ENCODE measurements at places on chromosomes 7 and 10.

DNA sequence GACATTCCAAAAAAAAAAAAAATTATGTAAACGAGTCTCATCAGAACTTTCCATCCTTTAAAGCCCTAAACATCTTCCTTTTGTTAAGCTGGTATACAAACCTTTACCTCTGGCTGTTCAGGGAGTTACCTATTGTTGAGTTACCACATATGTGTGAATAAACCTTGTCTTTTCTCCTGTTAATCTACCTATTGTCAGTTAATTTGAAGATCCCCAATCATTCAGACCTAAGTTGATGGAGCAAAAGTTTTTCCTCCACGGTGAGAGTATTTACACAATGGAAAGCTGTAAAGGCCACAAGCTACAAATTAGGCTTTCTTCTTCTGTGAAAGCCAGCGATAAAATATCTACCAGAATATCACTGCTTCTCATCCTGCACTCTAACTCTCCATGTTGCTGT is 80.3 kb downstream of the SKAP2 start:
- DNase-seq: no peak

DNA sequence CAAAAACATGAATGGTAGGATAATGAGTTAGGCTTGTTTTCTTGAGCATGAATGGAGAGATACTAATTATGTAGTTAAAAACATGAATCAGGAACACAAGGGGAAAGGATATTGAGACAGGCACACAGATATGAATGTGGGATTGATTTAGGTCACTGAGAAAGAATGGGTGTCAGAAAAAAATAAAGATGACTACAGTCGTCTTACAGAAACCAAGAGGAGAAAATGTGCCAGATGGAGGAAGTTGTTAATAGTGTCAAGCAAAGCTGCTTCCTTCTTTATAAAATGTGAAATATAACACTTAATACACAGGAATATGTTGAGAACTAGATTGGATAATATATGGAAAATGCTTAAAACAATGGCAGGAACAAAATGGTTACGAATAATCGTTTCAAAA is 173.3 kb upstream of the BET1 start:
- DNase-seq: no peak

GRCh38 chr10:120422457-120422856 is 34.6 kb upstream of the PLPP4 start:
- DNase-seq: no peak

- DNase-seq: no peak
Observed at GRCh38 chr7:73907554-73908122, 46.7 kb downstream of the TMEM270 start.

DNA sequence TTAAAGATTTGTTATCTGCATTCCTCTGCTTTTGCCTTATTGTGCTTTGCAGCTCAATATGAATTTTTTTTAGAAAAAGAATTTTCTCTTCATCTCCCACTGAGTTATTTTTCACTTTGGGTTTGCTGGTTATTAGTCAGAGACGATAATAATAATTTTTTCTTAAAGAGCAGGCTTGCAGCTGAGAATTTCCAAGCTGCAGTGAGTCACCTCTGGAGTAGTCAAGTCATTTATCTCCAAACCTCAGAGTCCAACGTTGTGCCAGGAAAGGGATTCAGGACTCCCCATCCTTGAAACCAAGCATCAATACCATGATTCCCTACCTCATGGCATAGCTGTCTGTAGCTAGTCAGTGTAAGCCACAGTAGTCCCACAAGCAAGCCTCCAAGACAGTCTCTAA is 15.2 kb upstream of the EGR2 start:
- no peak for DNase-seq

DNA sequence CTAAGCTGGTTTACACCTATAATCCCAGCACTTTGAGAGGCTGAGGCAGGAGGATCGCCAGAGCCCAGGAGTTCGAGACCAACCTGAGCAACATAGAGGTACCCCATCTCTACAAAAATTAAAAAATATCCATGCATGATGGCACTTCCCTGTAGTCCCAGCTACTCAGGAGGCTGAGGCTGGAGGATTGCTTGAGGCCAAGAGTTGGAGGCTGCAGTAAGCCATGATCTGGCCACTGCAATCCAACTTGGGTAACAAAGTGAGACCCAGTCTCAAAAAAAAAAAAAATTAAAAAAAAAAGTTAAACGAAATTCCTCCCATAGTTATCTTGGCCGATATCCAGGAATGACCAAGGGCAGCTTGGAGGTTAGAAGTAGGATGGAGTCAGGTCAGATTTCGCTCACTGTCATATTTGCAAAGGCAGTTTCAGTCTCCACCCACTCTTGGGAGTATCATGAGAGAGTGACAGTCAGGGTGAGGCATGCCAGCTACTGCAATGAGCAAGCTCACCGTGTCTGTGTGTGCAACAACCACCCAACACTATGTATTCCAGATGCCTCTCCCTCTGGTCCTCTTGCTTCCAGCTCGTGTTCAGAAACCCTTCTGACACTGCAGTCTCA is 6.0 kb upstream of the ZDHHC4 start:
- DNase-seq: peak; percentile 20
